ENCODE measurements at places on chromosomes 3 and 15.
A peak's percentile ranks its signal among the peaks of the same experiment; 100 is the strongest.

- DNase-seq = no peak
Observed at GRCh38 chr3:71305231-71306206, 278.0 kb downstream of the FOXP1 start.

GRCh38 chr3:58414538-58415197 is 19.0 kb downstream of the PDHB start:
- DNase-seq = peak; percentile 55

DNA sequence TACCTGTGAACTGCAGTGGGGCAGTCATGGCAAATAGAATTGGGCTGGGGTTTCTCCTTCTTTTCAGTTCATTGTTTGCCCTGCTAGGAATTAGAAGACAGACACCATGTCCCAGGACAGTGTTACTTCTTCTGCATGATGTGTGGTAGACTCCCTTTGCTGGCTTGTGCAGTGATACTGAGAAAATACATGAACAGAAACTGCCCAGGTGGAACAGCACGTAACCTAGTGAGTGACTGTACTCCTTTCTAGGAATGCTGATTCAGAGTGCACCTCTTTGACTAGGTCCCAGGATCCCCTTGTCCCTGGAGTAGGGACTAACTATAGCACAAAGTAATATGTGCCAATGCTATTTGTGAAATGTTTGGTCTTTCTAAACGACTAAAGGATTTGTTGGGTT is 10.7 kb upstream of the SLC22A13 start:
- no peak for DNase-seq

DNA sequence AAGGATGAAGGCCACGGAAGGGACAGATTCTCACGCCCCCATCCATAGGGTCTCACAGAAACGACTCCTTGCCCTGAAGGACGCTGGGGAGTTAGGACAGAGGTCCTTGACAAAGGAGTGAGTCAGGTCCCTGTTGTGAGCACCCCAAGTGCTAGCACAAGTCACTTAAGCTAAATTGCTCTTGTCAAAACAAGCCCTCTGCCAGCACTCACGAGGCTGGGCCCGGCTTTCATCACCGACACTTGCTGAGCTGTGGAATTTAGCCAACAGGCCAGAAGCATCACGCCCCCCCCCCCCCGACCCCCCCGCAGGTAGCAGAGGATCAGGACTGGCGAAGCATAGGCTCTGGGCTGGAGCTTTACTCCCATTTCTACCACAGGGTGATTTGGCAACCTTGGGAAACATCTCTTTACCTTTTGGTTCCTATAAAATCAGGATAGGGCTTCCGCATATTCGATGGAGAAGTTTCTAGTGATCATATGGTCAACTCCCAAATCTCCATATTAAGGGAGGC is 75.4 kb downstream of the ADCY5 start:
- no peak for DNase-seq
